Fibroblast of upper back skin (primary cell): ENCODE measurements at places on chromosomes 12 and 14.

DNA sequence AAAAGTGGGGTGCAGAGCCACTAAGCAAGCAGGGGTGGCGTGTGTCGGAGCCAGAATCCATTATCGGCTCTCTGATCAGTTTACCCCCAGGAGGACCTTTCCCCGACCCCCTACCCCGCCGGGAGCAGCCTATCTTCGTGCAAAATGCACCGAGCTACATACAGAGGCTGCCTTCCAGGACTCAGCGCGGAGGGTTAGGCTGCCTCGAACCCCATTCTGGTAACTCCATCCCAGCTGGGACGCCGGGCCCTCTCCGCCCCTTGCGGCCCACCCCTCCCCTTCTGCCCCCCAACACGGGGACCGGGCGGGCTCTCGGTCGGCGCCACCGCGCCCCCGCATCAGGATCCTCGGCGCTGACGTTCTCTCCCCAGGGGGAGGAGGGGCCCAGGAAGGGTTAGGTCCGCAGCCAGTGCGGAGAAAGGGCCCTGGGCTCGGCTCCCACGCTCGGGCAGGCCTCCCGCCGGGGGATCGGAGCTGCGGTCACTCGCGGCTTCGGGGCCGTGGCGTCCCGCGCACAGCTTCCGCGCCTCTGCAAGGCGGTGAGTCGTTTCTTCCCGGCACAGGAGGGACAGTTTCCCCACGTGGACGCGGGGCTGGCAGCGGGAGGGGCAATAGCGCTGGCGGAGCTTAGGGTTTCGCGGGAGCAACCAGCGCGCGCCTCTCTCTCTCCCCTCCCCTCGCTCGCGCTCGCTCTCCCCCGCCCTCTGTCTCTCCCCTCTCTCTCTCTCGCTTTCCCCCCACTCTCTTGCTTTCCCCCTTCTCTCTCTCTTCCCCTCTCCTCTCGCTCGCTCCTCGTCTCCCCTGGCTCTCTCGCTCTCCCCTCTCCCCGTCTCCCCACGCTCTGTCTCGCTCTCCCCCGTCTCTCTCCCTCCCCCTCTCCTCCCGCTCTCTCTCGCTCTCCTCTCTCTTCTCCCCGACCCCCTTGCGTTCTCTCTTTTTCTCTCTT, 12.5 kb upstream of the MAP3K9 start:
- peak; percentile 41 for DNase-seq

DNA sequence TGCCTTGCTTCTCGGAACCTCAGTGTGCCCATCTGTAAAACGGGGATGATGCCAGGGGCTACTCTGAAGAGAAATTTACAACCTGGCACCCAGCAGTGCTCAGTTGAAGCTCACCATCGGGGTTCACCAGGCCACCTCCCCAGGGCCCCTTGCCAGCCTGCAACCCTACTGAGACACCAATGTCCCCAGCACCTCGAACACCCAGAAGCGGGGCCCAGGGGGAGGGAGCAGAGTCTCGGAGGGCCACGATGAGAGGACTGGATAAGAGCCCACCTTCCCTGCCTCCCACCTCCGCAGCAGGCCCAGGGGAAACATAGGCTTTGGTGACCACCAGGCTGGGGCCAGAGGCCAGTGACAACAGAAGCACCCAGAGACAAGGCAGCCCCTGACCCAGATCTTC, 22.4 kb downstream of the NCOR2 start:
- DNase-seq = no peak

GRCh38 chr14:99127651-99128167, 144.3 kb downstream of the BCL11B start:
- DNase-seq = peak; percentile 74

DNA sequence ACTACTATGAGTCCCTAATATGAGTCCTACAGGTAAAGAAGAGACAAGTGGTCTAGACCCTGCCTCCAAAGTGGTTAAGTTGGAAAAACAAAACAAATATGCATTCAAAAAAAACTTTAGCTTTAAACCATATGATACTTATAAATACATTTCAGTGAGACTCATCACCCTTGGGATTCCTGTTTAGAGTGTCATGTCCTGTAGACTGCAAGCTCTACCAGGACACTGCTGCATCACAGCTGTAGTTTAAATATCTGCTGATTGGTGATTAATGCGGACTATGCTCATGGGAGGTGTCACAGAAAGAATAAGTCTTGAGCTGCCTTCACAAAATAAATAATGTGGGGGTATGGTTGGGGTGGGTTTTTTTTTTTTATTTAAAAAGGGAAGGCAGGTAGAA, 8.8 kb upstream of the LGR5 start:
- peak; percentile 31 for DNase-seq

DNA sequence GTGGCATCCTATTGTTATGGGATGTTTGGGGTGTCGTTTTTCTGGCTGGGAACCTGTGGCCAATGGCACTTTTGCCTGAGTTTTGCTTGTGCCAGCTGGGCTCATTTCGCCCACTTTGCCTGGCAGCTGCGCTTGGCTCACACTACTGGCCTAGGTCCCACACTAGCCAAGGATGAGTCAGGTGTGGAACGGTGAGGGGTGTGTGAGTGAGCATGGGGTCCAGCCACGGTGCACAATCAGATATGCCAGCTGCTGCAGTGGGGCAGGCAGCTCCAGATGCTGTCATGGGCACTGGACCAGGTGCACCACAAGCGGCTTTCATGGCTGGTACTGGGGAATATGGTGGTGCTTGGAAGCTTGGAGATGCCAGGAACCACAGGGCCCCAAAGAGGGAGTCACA, 21.5 kb downstream of the TRHDE start:
- DNase-seq = no peak

- no peak for DNase-seq
These were observed 136.5 kb downstream of the HMGA2 start for GRCh38 chr12:65960820-65961189.

DNA sequence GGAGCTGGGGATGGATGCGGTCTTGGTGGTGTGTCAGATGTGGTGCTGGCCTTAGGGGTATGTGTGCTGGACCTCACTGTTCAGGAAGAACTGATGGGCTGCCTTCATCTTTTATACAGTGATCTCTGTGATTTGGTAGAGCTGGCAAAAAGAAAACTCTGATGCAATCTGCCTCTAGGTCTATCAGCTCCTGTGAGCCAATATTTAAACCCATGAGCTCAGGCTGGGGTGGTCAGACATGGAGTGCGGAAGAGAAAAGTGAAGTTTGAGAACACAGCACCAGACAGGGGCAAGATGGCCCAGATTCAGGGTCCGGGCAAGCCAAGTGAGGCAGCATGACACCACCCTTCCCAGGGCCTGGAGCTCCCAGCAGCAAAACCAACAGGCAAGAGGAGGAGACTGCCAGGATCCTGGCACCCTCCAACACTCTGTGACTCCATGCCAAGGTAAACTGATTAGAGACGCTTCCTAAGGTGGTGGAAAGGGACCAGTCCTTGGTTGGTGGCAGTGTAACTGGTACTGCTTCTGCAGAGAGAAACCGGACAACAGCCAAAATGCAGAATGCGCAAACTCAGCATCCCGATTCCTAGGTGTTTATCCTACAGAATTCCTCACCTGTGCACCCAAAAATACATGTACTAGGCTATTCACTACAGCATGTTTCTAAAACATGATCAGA, 82.3 kb downstream of the CHGA start:
- DNase-seq = no peak

DNA sequence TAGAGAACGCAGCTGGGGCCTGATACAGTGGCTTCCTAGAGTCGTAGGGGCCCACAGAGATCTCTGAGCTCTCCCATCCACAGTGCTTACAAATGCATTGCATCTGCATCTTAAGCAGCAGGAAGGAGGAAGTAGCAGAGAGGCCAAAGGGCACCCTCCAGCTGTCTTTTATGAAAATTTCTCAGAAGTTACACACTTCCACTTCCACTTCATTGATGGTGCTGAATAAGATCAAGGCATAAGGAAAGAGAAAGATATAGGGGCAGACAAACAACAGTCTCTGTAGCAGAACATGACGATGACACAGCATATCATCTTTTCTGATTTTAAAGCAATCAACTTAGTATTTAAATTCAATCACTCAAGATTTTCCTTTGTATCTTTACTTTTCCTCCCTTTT, 51.6 kb upstream of the ABCC9 start:
- no peak for DNase-seq

- no peak for DNase-seq
These were observed 53.2 kb upstream of the PKP2 start for GRCh38 chr12:32949815-32950214.
